ENCODE measurements at places on chromosomes 11 and 22.

DNA sequence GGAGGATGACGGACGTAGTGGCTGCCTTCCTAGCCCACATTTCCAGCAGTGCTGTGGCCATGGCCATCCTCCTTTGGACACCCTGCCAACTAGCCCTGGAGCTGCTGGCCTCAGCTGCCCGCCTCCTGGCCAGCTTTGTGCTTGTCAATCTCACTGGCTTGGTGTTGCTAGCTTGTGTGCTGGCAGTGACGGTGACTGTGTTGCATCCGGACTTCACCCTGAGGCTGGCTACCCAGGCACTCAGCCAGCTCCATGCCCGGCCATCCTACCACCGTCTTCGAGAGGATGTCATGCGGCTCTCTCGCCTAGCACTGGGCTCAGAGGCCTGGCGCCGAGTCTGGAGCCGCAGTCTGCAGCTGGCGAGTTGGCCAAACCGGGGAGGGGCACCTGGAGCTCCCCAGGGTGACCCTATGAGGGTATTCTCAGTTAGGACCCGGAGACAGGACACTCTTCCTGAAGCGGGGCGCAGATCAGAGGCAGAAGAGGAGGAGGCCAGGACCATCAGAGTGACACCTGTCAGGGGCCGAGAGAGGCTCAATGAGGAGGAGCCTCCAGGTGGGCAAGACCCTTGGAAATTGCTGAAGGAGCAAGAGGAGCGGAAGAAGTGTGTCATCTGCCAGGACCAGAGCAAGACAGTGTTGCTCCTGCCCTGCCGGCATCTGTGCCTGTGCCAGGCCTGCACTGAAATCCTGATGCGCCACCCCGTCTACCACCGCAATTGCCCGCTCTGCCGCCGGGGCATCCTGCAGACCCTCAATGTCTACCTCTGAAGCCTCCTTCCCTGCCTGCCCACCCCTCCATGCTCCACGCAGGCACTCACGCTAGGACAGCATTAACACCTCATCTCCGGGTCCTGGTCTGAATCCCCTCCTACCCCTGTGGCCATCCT lies 1.6 kb downstream of the RNF26 start:
- DNase-seq, result no peak

DNA sequence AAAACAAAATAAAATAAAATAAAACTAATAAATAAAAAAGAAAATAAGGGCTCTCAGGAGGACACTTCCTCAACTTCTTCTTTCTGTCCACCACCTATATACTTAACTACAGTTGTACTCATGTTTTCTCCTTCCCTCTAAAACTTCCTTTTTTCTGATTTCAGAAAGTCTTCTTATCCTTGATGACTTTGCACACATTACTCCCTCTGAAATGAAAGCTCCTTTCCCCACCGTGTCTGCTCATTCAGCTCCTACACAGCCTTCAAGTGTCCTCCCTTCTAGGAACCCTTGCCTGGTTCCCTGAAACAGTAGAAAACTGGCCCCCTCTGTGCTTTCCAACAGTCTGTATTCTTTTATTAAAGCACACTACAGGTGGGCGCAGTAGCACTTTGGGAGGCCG lies 18.3 kb upstream of the DDX17 start:
- DNase-seq, result no peak

DNA sequence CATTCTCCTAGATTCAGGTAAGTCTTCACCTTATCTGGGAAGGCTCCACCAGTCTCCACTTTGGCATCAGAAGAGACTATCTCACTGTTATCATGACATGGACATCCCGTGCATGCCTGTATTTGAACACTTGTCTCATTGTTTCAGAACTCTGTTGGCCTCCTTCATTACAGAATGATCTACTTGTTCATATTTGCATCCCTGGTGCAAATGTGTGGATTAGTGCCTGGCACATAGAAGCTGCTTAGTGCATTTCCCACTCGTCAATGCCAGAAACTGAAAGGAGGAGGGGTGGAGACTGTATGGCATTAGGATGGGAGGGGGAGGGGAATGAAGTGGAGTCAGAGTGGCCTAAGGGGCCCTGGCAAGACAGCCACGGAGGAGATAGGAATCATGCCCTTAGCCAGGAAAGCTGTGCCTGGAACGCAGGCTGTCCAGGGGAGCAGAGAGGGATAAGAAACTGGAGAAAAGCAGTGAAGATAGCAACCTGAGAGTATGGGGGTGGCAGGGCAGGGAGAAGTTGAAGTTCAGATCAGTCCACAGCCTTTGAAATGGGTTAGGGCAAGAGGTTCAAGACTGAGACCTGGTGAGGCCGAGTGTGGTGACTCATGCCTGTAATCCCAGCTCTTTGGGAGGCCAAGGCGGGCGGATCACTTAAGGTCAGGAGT lies 53.8 kb upstream of the CAPRIN1 start:
- DNase-seq, result no peak

DNA sequence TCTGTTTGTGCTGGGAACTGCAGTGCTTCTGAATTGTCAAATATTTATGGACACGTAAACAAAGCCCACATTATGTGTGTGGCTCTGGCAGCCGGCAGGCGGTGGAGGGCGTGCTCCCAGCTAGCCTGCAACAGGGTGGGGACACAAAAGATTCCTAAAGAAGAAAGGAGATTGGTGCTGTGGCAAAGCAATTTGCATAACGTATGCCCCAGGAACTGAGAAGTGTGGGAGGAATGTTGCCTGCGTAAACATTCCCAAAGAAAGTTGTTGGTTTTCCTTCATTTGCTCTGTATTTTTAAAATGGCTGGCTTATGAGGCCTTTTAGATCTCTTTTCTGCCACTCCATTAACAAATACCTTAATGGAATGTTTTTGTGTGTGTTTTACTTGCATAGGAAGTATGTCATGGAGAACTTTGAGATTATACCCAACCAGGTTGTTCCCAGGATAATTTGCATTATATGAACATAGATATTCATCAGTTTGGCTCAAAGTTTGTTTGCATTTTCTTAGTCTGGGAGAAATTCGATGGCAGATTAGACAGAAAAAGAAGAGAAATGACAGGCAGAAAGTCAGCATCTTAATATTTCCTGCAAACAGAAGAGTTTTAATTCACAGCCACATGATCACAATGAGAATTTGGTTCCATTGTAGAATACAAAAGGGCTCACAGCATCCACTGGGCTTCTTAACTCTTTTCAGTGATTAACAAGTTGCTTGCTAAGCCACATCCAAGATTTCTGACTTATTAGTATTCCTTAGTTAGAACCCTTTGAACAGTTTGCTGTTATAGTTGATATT lies 41.8 kb upstream of the DLAT start:
- no peak for DNase-seq

- no peak for DNase-seq
Observed at GRCh38 chr22:23822101-23822671, 16.6 kb downstream of the DERL3 start.
